ENCODE measurements at places on chromosomes 6 and 20.

DNA sequence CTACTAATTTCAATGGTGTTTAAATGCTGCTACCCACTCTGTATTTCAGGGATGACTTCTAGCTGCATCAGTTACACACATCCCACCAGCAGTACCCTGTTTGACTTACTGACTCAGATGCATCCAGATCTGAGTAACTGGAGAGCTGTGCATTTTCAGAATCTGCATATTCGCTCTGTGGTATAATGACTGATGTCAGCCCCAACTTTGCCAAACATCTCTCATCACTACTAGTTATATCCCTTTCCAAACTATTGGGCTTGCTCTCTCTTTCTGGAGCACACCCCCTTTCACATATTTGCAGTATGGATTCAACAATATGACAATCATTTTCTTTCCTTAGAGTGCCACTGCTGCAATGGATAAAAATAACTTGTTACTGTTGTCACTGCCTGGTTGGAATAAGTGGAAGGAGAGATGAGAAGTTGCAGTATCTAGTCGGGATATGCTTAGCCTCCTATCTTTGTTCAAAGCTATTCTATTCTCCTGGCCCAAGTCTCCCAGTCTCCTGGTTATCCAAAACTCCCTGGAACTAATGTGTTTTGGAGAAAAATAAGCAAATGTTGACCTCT is 3.3 kb upstream of the RSPO3 start:
- DNase-seq: no peak

GRCh38 chr6:146805546-146806325 is 207.0 kb downstream of the ADGB start:
- no peak for DNase-seq

DNA sequence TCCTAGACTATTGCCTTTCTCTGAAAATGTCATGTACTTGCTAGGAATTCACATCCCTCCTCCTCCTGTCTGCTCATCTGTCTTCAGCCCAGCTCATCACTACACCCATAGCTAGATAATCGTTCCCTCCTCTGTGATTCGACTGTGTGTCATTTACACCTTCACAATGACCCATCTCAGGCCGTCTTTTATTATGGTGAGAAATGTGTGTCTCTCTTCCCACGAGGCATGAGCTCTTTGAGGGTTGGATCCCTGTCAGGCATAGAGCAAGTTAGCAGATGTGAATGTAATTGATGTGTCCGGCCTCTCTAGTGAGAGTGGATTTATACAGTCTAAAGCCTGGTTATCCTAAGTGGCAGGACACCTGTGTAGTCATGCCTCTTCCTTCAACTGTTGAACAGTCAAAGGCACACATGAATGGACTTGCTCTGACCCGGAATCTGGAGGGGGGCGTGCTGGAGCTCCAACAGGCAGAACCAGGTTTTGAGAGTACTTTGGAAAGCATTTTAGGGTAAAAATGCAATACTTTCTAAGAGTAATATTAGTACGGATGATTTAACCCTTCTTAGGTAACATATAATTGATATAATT is 182.1 kb downstream of the UTRN start:
- no peak for DNase-seq

DNA sequence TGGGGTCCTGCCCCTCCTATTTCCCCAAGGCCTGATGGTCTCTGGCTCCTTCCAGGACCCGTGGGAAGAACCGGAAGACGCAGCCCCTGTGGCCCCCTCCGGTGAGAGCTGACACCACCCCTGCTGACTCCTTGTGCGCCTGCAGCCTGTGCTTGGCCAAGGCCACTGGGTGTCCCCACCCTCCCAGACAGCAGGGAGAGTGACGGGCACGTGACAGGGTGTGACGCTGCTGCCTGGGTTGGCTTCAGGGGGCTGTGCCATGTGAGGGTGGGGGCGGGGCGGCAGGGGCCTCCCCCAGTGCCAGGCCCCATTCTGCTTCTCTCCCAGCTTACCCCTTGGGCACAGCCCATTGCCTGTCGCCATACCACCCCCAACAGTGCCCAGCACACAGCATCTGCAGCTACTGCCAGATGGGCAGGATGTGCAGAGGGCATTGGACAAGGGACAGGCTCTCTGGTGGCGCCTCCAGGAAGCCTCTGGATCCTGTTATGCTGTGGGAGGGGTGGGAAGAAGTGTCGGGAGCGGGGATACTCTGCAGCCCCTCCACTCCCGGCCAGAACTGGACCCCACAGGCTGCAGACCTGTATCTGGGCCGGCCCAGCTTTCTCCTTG is 2.9 kb downstream of the BIRC7 start:
- no peak for DNase-seq

DNA sequence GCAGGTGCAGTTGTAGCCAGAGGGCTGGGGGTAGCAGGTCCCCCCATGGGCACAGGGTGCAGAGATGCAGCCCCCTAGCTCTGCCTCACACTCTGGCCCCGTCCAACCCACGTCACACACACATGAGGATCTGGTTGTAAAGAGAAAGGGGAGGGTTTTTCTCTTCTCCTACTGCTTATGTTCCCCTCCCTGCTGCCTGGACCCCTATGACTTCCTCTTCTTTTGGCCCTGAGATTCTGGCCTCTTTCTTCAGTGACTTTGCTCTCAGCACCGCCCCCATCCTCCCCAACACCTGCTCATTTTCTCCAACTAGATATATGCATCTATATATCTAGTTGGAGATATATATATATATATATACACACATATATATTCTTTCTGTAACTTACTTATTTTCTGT is 9.7 kb downstream of the NOTCH4 start:
- DNase-seq: no peak

DNA sequence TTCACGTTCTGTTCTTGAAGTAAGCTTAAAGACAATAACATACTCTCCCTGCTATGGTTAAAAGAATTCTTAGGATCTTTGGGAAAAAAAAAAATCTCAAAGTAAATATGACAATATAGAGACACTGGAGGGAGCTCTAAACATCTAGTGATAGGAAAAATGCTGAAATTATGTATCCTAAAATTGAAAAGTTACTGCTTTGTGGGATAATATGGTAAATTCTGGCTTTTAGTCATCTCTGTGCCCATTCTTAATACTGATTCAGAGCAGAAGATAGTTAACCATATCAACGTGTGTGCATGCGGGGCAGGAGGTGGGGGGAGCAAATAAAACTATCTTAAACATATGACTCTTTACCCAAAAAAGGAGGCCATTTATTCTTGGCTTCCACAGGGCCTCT is 165.4 kb downstream of the GMPR start:
- DNase-seq: no peak

DNA sequence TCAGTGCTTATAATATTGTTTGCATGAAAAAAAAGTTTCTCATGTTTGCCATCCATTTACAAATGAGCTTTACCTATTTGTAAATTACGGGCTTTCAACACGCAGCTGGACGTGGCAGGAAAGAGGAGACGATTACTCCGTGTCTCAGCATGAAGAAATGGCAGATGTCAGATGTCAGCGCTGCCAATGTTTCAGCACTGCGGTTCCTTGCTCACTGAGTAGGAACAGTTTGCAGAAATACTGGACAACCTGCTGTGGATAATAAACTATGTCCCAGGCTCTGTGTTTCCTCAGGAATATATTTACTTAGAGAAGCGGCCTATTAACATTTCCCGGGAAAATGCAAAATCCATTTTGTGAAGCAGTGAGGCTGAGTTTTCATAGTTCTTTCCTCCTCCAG is 22.7 kb downstream of the RAMACL start:
- DNase-seq: no peak

DNA sequence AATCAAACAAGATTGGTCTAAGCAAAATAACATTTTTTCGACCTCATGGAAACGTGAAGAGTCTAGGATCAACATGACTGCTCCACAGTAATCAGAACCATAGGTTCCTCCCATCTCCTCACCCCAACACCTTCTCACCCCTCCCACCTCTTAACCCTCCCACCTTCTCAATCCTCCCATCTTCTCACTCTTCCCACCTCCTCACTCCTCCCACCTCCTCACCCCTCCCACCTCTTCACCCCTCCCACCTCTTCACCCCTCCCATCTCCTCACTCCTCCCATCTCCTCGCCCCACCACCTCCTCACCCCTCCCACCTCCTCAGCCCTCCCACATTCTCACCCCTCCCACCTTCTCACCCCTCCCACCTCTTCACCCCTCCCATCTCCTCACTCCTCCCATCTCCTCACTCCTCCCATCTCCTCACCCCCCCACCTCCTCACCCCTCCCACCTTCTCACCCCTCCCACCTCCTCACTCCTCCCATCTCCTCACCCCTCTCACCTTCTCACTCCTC is 567.4 kb downstream of the C6orf118 start:
- no peak for DNase-seq

DNA sequence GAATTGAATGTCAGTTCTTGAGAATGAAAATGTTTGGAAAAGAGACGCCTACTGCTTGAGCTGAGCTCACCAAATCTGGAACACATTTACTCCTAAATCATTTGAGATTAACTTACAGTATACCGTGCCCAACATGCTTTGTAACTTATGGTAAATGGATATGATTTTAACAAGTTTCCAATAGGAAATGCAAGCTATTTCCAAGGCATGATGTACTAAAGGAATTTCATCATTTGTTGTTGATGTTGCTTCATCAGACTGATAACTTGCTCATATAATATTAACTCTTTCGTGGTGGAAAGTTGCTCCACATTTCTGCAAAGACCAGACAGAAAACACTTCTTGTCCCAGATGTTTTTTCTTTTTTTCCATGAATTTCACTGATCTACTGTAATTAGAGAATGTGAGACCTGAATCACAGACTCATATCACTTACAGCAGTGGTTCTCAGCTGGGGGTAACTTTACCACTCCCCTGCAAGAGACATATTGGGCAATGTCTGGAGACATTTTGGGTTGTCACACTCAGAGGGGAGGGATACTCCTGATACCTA is 116.6 kb upstream of the TRAF3IP2 start:
- no peak for DNase-seq

- no peak for DNase-seq
Measured at GRCh38 chr6:162726947-162727321, 632 bp downstream of the PRKN start.

DNA sequence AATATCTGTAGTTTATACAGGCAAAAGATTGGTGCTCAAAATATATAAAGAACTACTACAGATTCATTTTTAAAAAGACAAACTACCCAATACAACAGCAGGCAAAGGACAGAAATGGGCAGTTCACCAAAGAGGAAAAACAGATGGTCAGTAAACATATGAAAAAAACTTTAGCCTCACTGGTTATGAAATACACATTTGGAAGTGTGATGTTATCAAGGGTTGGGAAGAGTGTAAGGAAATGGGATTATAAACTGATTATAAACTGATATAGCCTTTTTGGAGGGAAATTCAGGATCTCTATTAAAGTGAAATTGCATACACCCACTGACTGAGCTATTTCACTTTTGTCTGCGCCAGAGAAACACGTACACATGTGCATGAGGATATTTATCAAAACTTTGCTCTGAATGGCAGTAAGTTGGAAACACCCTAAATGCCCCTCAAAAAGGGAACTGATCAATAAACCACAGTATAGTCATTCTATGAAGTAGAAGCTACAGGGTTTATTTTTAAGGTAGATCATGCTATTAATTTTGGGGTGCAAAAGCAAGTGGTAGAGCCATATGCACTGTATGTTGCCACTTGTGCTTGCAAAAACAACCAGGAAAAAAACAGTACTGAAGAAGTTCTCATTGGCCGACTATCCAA is 32.2 kb upstream of the ARFGEF2 start:
- DNase-seq: no peak

DNA sequence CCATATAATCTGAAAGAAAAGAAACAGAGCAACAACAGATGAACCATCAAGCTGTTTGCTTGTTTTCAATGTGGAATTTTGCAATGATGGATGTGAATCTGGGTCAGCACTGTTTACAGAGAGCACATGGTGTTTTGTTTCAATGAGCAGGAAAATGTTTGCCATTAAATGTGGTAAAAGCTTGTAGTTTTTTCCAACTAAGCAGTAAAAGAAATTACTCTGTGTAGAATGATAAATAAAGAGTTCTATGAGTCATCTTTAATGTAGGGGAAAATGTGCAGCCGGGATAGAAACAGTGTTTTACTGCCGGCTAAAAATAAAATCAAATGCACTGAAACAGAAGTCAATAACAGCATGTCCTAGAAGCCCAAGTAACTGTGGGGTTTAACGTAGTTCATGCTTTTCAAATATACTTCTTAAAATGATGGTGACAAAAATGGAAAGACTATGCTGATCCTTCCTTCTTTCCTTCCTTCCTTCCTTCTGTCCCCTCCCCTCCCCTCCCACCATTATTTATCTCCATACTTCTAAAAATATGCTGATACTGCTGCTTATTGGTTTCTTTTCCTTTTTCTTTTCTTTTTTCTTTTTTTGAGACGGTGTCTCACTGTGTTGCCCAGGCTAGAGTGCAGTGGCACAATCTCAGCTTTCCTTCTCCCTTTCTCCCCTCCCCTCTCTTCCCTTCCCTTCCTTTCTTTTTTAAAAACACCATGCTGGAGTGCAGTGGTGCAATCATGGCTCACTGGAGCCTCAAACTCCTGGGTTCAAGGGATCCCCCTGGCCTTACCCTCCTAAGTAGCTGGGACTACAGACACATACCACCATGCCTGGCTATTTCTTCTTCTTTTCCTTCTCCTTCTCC is 6.3 kb upstream of the NAA20 start:
- no peak for DNase-seq

GRCh38 chr6:105733556-105734162 is 330.8 kb upstream of the PREP start:
- no peak for DNase-seq

GRCh38 chr6:162856885-162857284 is 129.1 kb downstream of the PACRG start:
- no peak for DNase-seq

DNA sequence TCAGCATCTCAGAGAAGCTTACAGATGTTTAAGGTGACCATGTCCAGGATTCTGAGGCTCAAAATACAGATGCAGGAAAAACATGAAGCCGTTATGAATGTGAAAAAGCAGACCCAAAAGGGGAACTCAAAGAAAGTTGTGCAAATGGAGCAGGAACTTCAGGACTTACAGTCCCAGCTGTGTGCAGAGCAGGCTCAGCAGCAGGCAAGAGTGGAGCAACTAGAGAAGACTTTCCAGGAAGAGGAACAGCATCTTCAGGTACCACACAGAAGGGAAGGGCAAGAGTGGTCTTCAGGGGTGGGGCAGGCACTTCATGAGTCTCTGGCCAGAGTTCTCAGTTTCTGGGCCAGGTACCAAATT is 15.2 kb downstream of the RNF8 start:
- DNase-seq: no peak

- DNase-seq: no peak
Measured at GRCh38 chr20:64119301-64119680, 11.9 kb upstream of the NPBWR2 start.

- no peak for DNase-seq
Measured at GRCh38 chr6:74091794-74092157, 395.8 kb downstream of the CD109 start.

Measured in GDM1 (cell line).